MCF 10A (cell line): ENCODE measurements at places on chromosomes 12 and 14. TPM values are rescaled to one million over a fixed set of nuclear protein-coding genes. Genes with fewer than 3 reads are reported as not detected.

DNA sequence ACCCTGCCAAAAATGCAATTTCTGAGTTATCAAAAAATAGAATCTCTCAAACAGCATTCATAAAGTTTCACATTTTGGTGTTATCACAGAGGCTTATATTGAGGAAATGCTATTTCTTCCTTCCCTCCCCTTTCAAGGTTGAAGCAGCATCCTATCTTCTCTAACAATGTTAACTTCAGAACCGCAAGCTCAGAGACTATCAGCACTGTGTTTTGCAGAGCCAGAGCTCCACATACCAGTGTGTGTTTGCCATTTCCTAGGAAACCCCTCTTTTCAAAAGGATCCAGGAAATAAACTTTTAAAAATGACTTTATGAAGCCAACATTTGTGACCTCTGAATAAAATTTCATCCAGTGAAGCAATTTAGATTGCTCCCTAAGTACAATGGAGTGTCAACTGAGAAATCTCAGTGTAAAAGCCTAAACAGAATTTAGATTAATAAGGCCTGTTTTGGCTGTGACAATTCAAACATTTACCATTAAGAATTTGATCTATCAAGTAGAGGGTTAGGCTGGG lies 332.6 kb downstream of the NOVA1 start:
- DNase-seq = no peak
- no peaks in the 10 kb centered on the region for H3K27me3 ChIP-seq
- no peak overlapping the region for H3K4me3 ChIP-seq
- H3K27ac ChIP-seq = no peak overlapping the region

- no peak for DNase-seq
- no peak overlapping the region for H3K27ac ChIP-seq
Observed at GRCh38 chr14:84108746-84109457, 1421.0 kb upstream of the FLRT2 start.

- no peak for DNase-seq
- H3K4me1 ChIP-seq = peaks cover 7% of the 10 kb centered on the region
- peak overlapping the region; percentile 97 for H3K4me3 ChIP-seq
- H3K36me3 ChIP-seq = peaks cover 7% of the 10 kb centered on the region
- peak overlapping the region; percentile 89 for H3K27ac ChIP-seq
- no peaks in the 10 kb centered on the region for H3K27me3 ChIP-seq
Observed at GRCh38 chr12:50400104-50400637, 514 bp upstream of the LARP4 start.

- H3K27me3 ChIP-seq = no peaks in the 10 kb centered on the region
- peaks cover 6% of the 10 kb centered on the region for H3K36me3 ChIP-seq
- no peaks in the 10 kb centered on the region for H3K4me1 ChIP-seq
Observed at GRCh38 chr14:89088530-89088929, 264.1 kb downstream of the TTC8 start.

DNA sequence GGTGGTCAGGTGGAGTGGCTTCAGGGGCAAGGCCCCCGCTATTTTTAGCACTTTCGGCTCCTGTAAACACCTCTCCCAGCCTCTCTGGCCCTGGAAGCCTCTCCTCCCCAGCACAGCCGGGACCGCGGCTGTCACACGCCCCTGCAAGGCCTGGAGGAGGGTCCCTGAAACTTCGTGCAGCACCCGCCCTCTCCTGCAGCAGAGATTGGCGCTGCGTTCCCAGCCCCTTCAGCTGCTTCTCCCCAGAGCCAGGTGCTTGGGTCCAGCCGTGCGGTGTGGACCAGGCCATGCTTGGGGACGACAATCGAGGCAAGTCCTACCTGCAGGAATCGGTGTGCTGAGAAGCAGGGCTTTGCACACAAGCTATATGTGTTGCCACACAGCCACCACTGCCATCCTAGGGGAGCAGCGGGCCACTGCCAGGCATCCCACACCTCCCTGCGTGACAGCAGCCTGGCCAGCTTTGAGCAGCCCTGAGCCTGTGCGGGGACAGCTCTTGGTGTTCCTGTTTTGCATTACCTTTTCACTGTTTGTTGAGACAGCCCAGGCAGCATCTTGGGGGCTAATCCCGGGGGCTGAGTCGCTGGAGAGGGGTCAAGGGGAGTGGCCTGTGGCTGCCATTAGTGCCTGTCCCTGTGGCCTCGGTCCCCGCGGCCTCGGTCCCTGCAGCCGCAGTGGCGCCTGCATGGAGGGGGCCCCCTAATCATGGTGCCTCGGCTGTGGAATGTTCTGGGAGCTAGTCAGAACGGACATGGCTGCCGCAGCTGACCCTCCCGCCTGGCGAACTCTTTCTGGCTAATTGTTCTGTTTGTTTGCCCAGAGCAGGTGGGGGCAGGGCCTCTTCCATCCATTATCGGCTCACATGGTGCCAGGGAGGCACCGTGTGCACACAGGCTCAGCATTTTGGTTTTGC lies 27.6 kb upstream of the TRAF3 start:
- no peaks in the 10 kb centered on the region for H3K27me3 ChIP-seq
- no peak for DNase-seq

DNA sequence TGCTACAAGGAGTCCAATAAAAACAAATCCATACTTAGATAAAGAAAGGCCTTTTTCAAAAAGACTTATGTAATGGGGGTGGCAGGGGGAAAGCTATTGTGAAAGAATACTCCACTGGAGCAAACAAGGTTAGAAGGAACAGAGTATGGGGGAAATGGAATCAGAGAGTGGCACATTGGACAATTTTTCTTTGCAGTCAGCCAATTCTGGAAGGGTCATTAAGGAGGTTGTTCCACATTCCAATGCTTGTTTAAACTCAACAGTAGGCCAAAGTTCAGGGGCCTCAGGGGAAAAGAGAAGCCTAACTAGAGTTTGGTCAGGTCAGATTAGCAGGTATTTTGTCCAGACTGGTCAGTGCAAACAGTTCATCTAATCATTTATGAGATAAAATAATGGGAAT lies 105.2 kb upstream of the RESF1 start:
- DNase-seq = no peak
- H3K4me1 ChIP-seq = no peaks in the 10 kb centered on the region
- H3K36me3 ChIP-seq = no peaks in the 10 kb centered on the region
- H3K27ac ChIP-seq = no peak overlapping the region

DNA sequence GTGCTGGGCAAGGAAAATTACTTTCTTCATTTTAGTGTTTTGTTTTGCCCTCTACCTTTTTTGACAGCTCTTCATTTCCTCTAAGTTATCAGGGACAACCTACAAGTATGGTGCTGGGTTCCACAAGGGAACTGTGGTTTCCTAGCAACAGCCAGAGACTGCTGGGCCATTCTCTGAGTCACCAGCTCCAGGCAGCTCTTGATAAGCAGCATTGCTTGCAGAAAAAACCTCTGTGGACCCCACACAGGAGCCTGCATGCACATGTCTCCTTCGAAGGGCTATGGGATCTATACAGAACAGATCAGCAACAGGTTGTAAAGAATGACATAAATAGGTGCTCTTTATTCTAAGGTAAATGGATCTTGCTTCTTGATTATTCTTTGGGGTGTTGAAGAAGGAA lies 81.0 kb upstream of the CCDC196 start:
- DNase-seq = no peak
- no peaks in the 10 kb centered on the region for H3K36me3 ChIP-seq
- no peaks in the 10 kb centered on the region for H3K27me3 ChIP-seq
- H3K4me1 ChIP-seq = no peaks in the 10 kb centered on the region
- H3K27ac ChIP-seq = no peak overlapping the region

DNA sequence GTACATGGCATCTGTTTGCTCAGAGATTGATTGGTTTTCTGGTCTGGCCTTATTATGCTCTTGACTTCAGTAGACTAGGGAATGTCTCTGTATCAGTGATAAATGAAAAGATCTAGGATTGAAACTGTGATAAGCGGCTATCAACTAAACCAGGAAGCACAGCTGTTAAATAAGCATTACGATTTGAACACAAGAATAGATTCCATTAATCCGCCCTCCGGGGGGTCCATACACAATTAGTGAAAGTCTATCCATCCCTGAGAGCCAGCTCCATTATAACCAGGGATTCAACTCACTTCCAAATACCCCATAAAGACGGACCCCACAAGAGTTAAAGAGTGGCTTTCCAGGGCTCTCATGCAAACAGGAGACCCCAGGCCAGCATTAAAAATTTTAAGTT lies 279.0 kb downstream of the GRIN2B start:
- H3K27me3 ChIP-seq = peaks cover 39% of the 10 kb centered on the region
- no peak for DNase-seq
- H3K36me3 ChIP-seq = no peaks in the 10 kb centered on the region
- H3K4me3 ChIP-seq = no peak overlapping the region
- no peaks in the 10 kb centered on the region for H3K4me1 ChIP-seq

- no peaks in the 10 kb centered on the region for H3K4me1 ChIP-seq
- no peaks in the 10 kb centered on the region for H3K27me3 ChIP-seq
- no peaks in the 10 kb centered on the region for H3K36me3 ChIP-seq
- no peak overlapping the region for H3K4me3 ChIP-seq
- peak; percentile 80 for DNase-seq
Observed at GRCh38 chr14:23929822-23930294, 23.7 kb upstream of the DHRS4 start.

DNA sequence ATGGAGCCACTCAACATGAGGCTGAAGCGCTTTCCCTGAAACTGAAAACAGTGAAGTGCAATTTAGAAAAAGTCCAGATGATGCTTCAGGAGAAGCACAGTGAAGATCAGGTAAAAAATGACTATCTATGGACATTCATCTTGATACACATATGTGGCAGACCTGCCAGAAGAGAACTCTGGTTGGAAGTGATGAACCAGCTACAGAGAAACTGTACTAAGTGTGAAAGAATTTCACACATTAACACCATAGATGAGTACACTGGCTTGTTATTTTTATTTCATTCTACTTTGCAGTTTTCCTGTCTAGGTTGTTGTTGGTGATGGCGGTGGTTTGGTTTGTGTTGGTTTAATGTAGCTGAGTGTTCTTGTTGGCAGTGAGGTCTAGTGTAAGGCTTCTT lies 174.7 kb downstream of the ESR2 start:
- peaks cover 37% of the 10 kb centered on the region for H3K4me1 ChIP-seq
- peak overlapping the region; percentile 98 for H3K27ac ChIP-seq
- H3K4me3 ChIP-seq = no peak overlapping the region
- no peaks in the 10 kb centered on the region for H3K27me3 ChIP-seq
- peaks cover 71% of the 10 kb centered on the region for H3K36me3 ChIP-seq

GRCh38 chr12:112031472-112031871 lies 18.2 kb downstream of the ERP29 start:
- H3K27ac ChIP-seq = no peak overlapping the region
- H3K36me3 ChIP-seq = peaks cover 94% of the 10 kb centered on the region
- DNase-seq = no peak
- H3K4me3 ChIP-seq = no peak overlapping the region
- H3K4me1 ChIP-seq = no peaks in the 10 kb centered on the region
- no peaks in the 10 kb centered on the region for H3K27me3 ChIP-seq

- H3K36me3 ChIP-seq = peaks cover 6% of the 10 kb centered on the region
- no peaks in the 10 kb centered on the region for H3K27me3 ChIP-seq
- H3K4me3 ChIP-seq = no peak overlapping the region
- DNase-seq = peak; percentile 31
Observed at GRCh38 chr14:62674563-62675237, 370.6 kb downstream of the KCNH5 start.

DNA sequence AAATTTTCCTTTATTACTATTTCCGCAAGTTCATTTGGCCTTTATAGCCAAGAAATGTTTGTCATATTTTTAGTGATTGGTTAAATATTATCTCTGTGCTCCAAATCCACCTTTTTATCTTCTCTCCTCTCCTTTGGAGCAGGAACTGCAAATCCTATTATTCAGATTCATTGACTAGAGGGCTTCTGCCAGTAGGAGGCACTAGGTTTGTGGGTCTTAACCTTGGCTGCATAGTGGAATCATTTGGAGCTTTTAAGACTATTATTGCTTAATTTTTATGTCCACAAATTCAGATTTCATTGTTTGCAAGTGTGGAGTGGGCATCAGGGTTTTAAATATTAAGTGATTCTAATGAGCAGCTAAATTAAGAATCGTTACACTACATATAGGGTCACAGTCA lies 75.3 kb upstream of the SYT10 start:
- no peaks in the 10 kb centered on the region for H3K36me3 ChIP-seq
- H3K4me1 ChIP-seq = no peaks in the 10 kb centered on the region
- no peak overlapping the region for H3K4me3 ChIP-seq
- H3K27ac ChIP-seq = no peak overlapping the region

DNA sequence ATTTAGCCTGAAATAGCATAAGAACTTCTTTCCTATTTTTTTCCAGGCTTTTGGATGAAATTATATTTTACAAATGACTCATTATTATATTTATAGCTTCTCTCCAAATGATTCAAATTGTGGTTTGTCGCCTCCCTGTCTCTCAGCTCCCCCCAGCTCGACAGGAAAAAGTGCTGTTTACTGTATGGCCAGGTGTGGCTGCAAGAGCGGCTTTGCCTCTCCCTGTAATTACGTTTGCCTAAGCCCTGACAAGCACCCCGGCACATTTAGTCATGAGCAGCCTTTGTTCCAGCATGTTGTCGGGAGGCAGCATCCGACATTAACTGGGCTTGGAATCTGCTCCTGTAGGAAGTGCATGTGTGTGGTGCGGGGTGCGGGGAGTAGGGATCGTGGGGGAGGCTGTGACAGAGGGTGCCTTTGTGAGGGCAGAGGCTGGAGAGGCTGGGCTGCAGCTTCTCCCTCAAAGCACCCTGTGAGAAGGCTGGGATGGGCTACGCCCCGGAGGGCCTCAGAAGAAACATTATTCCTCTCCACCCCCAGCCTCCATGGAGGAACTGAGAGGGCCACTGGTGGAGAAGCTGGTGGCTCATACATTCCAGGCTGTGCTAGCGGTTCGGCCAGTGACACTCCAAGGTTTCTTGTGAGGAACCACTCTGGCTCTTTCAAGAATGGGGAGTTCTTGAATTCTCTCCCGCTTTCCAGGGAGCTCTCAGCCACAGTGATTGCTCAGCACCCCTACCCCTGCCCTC lies 42.1 kb upstream of the CTDSP2 start:
- peak overlapping the region; percentile 91 for H3K27ac ChIP-seq
- peak; percentile 90 for DNase-seq
- peaks cover 49% of the 10 kb centered on the region for H3K4me1 ChIP-seq
- H3K4me3 ChIP-seq = peak overlapping the region; percentile 63
- no peaks in the 10 kb centered on the region for H3K36me3 ChIP-seq

- H3K27ac ChIP-seq = no peak overlapping the region
- no peaks in the 10 kb centered on the region for H3K4me1 ChIP-seq
- H3K27me3 ChIP-seq = no peaks in the 10 kb centered on the region
- peak; percentile 58 for DNase-seq
- H3K4me3 ChIP-seq = no peak overlapping the region
- no peaks in the 10 kb centered on the region for H3K36me3 ChIP-seq
Observed at GRCh38 chr12:3777206-3777809, 24.4 kb upstream of the CRACR2A start.

DNA sequence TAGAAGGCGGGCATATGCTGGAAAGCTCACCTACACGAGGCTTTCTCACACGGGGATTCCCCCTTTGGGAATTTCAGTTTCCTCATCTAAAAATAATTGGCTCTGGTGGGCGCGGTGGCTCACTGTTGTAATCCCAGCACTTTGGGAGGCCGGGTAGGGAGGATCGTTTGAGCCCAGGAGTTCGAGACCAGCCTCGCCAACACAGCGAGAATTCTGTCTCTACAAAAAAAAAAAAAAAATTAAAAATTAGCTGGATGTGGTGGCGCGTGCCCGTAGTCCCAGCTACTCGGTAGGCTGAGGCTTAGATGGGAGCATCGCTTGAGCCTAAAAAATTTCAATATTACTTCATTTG lies 400 bp upstream of the NDUFA12 start:
- peaks cover 9% of the 10 kb centered on the region for H3K36me3 ChIP-seq
- H3K4me1 ChIP-seq = peaks cover 14% of the 10 kb centered on the region
- H3K4me3 ChIP-seq = peak overlapping the region; percentile 94
- DNase-seq = no peak
- no peaks in the 10 kb centered on the region for H3K27me3 ChIP-seq

Gene GPR135
- 7.6 and 7.7 TPM in 2 replicates for total RNA-seq

Gene IAPP
- total RNA-seq = not detected in 2 replicates

Gene HNRNPC
- total RNA-seq = 882 and 1,027 TPM in 2 replicates

Gene OR4M1
- total RNA-seq = not detected in 2 replicates

Gene PTCSC3
- total RNA-seq = not detected in 2 replicates

Gene GPRC5A
- 24.1 and 42.1 TPM in 2 replicates for total RNA-seq

Gene IRAK3
- total RNA-seq = 0.05 TPM in 1 of 2 replicates, not detected in the other
